Tongue (tissue), 3 donors: ENCODE measurements at places on chromosomes 2 and 18. TPM values are rescaled to one million over a fixed set of nuclear protein-coding genes. Genes with fewer than 3 reads are reported as not detected.

ZBTB7C gene
- total RNA-seq: 17.8 TPM

ICOS gene
- 0.10 TPM for total RNA-seq

CRYGD gene
- not detected for total RNA-seq

PRSS56 gene
- total RNA-seq: 0.82 TPM

- no peak for DNase-seq
Observed at GRCh38 chr2:83990636-83991035, 468.4 kb downstream of the SUCLG1 start.

DNA sequence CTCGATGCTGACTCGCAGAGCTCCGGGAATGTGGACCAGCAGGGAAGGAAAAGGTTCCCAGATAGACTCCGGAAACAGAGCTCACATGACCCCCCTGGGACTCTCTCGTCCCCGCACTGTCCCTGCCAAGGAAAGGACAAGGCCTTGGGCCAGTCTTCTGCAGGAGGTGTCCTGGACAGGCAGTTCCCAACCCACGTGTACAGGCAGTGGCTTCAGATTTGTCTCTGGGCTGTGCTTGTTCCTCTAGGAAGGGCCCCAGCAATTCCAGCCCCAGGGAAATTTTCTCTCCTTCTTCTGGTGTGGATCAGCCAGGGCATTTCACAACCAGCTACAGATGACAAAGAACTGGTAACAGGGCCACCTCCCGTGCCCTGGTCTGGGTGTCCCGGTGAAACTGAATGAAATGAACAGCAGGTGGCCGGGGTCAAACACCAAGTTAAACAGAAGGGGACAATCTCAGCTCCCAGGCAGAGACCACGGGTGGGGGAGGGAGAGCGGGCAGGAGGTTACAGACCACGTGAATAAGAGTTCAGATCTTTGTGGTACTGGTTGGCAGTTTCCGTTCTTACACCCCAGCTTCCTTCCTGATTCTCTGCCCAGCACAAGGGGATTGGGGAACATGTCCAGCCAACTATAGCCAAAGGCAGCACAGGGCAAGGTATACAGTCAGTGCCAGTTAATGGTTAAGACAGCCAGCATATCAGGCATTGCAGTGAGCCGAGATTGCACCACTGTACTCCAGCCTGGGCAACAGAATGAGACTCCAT, 52.2 kb upstream of the CAB39 start:
- no peak for DNase-seq

- no peak for DNase-seq
Observed at GRCh38 chr2:55454121-55454520, 34.5 kb upstream of the CCDC88A start.

DNA sequence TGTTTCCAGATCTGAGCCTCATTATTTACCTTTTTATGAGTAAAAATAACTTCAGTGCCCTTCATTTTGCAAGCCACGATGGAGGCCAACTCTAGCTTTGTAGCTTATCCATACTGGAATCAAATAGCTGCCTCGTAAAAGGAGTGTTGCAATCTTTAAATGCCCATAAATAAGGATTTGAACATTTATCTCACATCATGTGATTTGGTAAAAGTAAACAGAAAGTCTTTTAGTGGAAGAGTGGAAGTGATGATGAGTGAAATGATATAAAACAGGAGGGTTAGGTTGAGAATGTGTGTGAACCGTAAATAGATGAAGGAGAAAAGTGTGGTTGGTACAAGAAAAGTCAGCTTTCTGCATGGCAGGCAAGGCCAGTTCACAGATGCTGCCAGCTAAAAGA, 348.9 kb downstream of the OSR1 start:
- DNase-seq: no peak

- DNase-seq: no peak
Observed at GRCh38 chr2:16130906-16131400, 190.6 kb downstream of the MYCN start.

- DNase-seq: peak; percentile 36
Observed at GRCh38 chr2:224449212-224450147, 47.6 kb upstream of the FAM124B start.

DNA sequence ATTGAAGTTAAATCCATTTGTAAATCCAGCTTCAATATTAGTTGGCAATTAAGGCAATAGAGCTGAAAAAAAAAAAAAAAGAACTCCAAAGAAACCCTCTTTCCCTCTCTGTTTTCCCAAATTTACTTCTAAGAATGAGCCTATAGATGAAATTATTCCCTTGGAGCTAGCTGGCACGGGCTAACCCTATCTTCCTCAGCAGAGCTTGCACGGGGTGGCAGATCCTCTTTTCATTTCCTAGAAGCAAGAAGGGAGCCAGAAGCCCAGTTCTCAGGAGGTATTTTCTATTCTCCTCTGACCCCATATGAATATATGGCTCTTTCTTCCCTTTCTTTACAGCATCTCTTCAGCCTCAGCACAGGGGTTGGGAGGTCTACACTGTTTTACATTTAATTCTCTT, 426.0 kb downstream of the TGIF1 start:
- no peak for DNase-seq
